ENCODE measurements at places on chromosomes 1 and 21. TPM values are rescaled to one million over a fixed set of nuclear protein-coding genes. Genes with fewer than 3 reads are reported as not detected.

- no peak overlapping the region for H3K27ac ChIP-seq
- H3K36me3 ChIP-seq = no peaks in the 10 kb centered on the region
Observed at GRCh38 chr21:45098867-45099266, 24.5 kb downstream of the ADARB1 start.

DNA sequence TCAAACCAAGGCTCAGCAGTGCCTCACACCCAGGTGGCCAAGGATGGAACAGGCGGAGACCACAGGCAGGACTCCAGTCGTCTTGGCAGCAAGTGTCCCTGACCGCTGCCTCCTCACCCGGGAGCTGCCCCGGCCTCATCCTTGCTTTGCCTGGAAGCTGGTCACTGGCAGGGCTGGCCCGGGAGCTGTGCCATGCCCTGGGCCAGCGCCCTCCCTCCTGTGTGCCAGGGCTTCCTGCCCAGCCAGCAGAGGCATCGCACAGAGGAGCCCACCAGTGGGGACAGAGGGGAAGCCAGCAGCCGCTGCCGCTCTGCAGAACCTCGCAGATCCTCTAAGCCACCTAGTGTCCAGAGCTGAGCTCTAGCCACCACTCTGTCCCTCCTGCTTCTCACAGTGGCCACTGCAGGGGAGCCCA lies 7.8 kb downstream of the CASZ1 start:
- H3K36me3 ChIP-seq = no peaks in the 10 kb centered on the region
- no peak overlapping the region for H3K4me3 ChIP-seq
- H3K27me3 ChIP-seq = peaks cover 14% of the 10 kb centered on the region
- no peak overlapping the region for H3K27ac ChIP-seq
- H3K4me1 ChIP-seq = peaks cover 50% of the 10 kb centered on the region
- DNase-seq = peak; percentile 73

DNA sequence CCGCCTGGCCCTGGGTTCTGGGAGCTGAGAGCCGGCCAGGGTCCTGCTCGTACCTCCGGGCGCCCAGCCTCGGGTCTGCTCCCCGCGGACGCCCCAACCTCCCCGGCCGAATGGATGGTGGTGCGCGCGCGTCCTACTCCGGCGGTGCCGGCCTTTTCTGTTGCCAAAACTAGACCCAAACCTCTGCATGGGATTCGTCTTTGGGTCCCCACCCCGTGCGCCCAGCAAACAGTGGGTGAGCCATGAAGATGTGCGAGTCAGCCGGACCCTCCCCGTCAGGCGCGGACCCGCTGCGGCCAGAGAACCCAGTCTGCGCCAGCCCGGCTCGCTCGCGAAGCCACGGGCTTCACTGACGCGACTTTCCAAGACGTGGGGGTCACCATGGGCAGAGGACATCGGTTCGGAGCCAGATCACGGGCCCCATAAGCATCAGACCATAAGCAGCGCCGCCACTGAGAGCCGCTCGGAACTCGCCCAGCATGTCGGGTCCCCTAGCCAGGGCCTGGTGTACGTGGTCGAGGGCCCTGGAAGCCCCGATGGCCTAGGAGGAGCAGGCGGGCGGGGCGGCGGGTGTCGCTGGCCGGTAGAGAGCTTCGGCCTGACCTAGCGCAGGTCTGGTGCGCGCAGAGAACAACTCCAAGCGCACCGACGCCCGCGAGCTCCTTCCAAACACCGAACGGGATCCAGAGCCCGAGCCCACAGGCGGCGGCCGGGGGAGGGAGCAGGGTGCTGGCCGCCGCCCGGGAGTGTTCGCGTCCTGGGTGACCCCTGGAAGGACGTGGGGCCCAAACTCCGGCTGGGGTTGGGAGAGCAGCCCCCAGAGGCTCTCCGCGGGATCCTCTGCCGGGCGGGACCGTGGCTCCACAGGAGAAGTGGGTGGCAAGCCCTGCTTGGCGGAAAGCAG lies 1.0 kb upstream of the TP73 start:
- peak overlapping the region; percentile 42 for H3K4me3 ChIP-seq
- H3K27me3 ChIP-seq = peaks cover 66% of the 10 kb centered on the region
- DNase-seq = peak; percentile 64
- H3K4me1 ChIP-seq = peaks cover 11% of the 10 kb centered on the region
- H3K27ac ChIP-seq = no peak overlapping the region

- peaks cover 4% of the 10 kb centered on the region for H3K4me1 ChIP-seq
- no peaks in the 10 kb centered on the region for H3K36me3 ChIP-seq
- no peak overlapping the region for H3K27ac ChIP-seq
- H3K4me3 ChIP-seq = no peak overlapping the region
- no peak for DNase-seq
Observed at GRCh38 chr1:229636042-229636441, 10.0 kb downstream of the URB2 start.

The OLIG1 gene
- not detected for total RNA-seq

The LCE6A gene
- not detected for total RNA-seq

Data from neural progenitor cell (in vitro differentiated cells).